ENCODE measurements at places on chromosomes 13 and 19.

GRCh38 chr19:3324405-3324856, 42.0 kb upstream of the NFIC start:
- peak; percentile 52 for DNase-seq

DNA sequence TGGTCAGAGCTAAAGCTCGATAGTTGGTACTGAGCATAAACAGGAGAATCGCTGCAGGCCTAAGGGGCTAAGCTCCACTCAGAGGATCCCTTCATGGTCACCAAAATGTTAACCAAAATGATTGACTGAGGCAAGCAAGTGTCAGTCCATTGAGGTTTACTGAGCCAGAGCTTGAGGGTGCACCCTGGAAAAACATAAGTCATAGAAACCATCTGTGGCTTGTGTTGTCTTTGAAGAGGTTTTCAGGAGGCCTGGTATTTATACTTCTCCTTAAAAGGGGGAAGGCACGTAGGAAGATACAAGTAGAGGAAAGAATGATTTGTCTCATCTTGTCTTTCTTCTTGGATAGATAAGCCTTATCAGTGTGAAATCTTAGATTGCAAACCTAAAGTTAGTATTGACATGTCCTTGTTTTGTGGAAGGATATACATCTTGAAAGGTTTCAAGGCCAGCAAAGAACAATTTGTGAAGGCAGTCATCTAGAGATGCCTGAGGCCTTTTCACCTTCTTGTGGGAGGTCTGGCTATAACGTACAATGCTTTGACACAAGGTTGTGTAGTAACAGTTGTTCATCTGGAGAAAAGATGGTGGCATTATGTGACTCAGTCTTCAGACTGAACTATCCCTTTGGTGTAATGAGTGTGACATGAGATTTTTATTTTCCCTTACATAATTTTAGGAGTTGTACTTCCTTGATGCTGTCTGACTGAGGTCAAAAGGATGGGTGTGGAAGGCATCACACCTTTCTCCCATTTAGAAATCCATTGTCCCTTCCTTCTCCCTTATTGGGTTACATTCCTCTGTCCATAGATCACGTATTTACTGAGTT, 14.7 kb upstream of the CEACAM6 start:
- DNase-seq: no peak

DNA sequence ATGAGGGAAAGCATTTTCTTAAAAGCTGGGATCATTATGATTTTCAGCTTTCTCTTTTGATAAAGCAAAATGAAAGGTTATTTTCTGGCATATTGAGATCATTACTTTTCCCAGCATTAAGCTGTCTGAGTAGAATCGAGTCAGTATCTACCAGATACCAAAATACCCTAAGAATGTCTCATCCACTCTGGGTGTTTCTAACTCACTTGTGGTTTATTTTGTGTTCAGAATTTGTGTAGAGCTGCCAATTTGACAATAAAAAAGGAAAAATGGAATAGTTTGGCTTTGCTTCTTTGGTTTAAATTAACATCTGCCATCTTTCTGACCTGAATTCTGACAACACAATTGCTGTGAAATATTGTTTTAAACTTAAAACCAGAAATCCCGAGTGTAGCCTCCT, 438.7 kb upstream of the ARGLU1 start:
- no peak for DNase-seq

- DNase-seq: no peak
Measured at GRCh38 chr19:30358319-30358718, 13.9 kb upstream of the ZNF536 start.

- peak; percentile 98 for DNase-seq
Measured at GRCh38 chr19:38691938-38692457, 44.5 kb downstream of the ACTN4 start.

DNA sequence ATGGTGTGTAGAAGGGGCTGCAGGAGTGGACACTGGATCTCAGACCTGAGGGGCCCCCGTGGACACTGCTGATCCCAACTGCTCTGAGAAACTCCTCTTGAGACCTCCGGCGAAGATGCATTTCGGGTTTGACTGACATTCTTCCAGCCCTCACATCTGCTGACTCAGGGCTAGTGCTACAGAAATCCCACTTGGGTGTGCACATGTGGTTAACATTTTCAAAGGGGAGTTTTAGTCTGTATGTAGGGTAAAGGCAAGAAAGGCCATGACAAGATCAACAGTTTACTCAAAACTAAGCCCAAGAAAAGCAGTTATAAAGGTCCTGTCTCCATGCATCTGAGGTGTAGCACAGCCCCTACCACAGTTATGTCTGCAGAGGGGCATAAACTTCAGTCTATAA, 31.2 kb downstream of the DLEU7 start:
- DNase-seq: no peak

DNA sequence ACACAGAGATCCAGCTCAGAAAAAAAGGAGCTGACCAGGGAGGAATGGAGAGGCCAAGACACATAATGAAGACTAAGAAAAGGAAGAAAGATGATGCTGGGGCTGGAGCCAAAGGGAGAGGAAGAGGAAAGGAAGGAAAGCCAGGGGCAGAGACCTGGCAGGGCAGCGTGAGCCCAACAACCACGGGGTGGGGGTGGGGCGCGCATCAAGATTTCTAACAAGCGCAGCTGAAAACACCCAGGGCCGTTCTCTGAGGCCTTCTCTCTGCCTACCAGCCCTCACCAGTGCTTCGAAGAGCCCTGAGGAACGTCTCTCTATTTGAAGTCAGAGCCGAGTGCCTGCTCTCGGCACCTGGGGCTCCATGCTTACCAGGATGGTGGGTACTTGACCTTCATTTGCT, 23.6 kb upstream of the POU2F2 start:
- no peak for DNase-seq

DNA sequence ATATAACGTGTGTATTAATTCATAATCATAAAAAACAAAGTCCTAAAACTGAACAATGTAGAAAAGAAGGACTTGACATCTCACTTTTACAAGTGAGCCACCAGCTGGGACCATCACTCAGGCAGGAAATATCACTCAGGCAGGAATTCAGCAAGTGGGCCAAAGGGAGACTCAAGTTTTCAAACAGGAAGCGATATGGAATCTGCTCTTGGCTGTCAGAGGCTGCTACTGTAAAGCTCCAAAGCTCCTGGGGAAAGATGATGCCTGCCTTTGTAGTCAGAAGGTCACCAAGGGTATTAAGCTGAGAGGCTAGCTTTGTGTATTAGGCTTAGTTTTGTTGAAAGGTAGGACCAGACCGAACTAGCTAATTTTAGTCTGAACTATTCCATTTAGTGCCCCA, 5.5 kb upstream of the AKAP11 start:
- DNase-seq: peak; percentile 67

GRCh38 chr19:31334101-31334848, 15.0 kb downstream of the TSHZ3 start:
- DNase-seq: peak; percentile 63

DNA sequence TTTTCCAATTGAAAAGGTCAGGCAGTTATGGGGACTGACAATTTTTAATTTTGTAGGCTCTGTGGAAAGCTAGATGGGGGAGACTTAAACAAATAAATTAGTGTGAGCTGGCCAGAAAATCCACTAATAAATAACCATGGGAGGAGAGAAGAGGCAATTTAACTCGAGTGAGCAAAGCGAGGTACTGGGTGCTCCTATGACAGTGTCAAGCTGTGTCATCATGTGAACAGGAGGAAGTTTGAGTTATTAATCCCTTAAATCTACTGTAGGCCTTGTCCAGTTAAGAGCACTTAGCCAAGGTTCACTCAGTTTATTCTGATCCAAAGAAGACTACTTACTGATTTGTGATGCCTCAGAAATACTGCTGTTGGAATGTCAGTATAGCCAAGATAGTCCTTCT, 122.8 kb downstream of the OXGR1 start:
- DNase-seq: no peak

- DNase-seq: no peak
Measured at GRCh38 chr19:13484166-13484565, 22.1 kb downstream of the CACNA1A start.

DNA sequence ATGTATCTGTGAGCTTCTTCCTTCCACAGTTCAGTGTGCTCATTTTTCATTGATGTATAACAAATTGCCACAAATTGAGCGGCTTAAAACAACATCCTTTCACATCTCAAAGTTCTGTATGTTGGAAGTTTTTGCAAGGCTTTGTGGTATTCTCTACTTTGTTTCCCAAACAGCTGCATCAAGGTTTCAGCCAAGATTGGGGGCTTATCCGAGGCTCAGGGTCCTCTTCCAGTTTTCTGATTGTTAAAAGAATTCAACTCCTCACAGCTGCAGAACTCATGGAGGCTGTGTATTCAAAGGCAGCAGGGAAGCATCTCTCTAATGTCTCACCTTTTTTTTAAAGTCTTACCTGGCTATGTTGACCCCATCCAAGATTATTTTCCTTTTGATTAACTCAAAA, 1369.8 kb downstream of the PCDH9 start:
- no peak for DNase-seq

GRCh38 chr13:79767126-79767525, 286.2 kb downstream of the NDFIP2 start:
- no peak for DNase-seq

DNA sequence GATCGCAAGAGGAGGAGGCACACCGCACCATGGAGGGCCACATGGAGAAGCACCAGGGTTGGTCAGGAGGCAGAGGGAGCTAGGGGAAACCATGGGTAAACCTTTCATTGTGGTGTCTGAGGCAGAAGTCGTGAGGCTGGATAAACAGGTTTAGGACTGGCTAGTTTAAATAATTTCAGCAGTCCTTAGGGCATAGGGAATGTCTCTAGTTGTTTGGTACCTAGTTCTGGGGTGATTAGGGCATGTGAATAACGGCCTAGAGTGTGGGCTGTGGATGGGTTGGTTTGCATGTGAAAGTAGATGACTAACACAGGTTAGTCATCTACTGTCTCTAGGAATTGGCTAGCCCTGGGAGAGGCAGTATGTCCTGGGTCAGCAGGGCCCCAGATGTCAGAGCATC, 102.3 kb downstream of the STOML3 start:
- DNase-seq: no peak

- no peak for DNase-seq
Measured at GRCh38 chr13:20848944-20849343, 53.6 kb downstream of the XPO4 start.

- no peak for DNase-seq
Measured at GRCh38 chr13:28626266-28626665, 32.7 kb upstream of the POMP start.

DNA sequence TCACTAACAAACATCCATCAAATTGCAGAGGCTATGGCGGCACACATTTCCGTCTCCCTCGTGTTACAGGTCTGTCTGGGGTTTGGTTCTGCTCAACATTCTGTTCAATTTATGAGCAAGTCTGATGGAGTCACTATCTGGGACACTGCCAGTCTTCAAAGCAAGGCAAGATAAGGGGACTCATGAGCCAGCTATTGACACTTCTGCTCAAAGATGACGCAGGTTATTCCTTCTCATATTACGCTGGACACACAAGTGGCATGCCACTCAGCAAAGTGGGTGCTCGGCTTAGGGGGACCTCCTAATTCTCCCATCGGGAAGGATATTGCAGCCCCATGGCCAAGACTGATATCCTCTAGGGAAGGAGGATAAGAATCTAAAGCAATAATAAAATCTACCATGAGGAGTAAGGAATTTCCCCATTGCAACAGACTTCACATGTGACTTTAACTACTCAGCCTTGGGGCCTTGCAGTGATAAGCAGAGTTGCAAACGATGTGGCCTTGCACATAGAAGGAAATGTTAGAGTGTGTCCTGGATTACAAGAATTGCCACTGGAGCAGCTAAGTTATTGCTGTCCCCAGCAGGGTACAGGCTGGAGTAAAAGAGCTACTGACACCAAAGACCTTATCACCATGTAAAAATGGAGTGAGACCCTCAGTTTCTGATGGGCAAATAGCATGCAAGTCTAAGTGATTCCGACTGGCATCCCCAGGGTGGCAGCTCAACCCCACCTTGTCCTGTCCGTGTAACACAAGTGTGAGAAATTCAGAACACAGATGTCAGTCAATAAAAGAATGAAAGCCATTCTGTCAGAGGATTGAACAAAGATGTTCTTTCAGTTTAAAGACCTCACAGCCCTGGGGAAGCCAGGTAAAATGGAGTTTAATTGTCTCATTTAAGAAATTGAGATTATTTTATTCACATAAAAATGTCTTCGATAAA, 306.1 kb downstream of the IRS2 start:
- peak; percentile 44 for DNase-seq

- DNase-seq: no peak
Measured at GRCh38 chr13:61350341-61350740, 65.3 kb downstream of the PCDH20 start.

DNA sequence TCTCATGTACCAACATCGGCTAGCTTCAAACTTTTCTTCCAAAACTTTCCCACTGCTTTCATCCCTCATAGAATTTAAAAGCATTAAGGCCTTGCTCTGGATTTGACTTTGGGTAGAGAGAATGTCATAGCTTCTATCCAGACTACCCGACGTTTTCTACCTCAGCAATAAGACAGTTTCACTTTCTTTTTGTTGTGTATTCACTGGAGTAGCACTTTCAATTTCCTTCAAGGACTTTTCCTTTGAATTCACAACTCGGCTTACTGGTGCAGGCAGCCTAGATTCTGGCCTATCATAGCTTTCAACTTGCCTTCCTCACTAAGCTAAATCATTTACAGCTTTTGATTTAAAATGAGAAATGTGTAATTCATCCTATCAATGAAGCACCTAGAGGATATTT, 420.4 kb upstream of the GPC6 start:
- no peak for DNase-seq

DNA sequence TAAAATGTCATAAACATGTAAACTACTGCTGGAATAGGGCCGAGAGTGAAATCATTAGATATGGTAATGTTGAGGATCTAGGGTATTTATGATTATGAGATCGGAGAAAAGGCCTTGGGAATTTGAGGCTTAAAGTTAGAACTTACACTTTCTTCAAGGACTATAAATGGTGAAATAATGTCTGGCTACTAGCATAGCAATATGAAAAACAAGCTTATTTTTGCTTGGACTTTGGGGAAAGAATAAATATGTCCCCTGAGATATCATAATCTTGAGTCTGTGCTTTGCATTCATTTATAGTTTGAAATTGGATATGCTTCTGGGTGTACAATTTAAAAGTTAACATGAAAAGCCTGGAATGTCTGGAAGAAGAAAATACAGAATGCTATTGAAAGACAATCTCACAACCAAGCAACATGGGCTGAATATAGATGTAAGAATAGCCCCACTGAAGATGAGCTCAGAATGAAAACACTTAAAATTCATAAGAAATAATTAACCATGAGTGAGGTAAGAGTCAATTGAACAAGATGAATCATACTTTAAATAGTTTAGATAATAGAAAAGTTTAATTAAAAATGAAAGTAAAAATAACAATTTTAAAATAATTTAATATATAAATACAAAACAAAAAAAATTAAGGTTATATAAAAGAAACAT, 1555.4 kb upstream of the MIR17HG start:
- DNase-seq: no peak

GRCh38 chr19:52734331-52734892, 432 bp downstream of the ZNF611 start:
- DNase-seq: peak; percentile 39

- no peak for DNase-seq
Measured at GRCh38 chr19:4210166-4210731, 19.1 kb upstream of the EBI3 start.

All from foreskin fibroblast (primary cell).